ENCODE measurements at places on chromosomes 11 and 22. TPM values are rescaled to one million over a fixed set of nuclear protein-coding genes. Genes with fewer than 3 reads are reported as not detected.

GRCh38 chr11:250740-251299, 14.0 kb downstream of the PSMD13 start:
- DNase-seq: peak; percentile 76

DNA sequence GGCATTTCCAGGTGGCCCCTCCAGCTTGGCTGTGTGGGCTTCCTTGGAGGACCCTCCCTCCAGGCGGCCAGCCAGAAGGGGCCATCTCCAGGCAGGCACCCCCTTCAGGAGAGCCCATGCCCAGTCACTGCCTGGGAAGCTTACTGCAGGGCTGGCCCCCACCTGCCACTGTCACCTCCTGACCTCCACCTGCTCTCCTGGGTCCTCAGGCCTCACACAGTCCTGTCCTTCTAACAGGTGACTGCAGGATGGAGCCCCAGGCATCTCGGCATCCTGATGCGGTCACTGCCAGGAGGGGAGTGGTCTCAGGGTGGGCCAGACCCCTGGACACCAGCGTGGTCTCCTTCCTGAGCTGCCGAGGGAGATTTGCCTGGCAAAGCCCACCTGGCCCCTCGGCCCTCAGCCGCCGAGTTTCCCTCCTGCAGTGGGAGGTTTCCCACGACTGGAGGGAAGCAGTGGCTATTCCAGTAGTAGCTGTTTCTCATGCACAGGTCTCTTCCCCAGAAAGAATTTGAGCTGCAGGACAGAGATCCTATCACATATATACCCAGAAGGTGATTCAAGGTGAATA, 13.0 kb downstream of the TBX1 start:
- no peak for DNase-seq

GRCh38 chr11:134086376-134086775, 17.5 kb downstream of the JAM3 start:
- DNase-seq: no peak

DNA sequence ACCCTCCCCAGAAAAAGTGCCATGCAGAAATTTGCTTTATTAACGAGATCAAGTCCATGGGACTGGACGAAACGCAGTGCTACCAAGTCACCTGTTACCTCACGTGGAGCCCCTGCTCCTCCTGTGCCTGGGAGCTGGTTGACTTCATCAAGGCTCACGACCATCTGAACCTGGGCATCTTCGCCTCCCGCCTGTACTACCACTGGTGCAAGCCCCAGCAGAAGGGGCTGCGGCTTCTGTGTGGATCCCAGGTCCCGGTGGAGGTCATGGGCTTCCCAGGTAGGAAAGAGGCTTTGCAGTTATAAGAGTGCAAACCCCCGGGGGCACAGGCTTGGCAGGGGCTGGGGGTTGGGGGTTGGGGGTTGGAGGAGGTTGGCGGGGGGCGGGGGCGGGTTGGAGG, 4.2 kb downstream of the APOBEC3H start:
- DNase-seq: no peak

Gene CBX7
- 41.5 TPM for total RNA-seq

Gene OR2AT4
- not detected for total RNA-seq

- DNase-seq: no peak
Measured at GRCh38 chr11:76368490-76368889, 12.4 kb downstream of the THAP12 start.

Gene DRD2
- 0.12 TPM for total RNA-seq

Gene FAM180B
- total RNA-seq: 0.16 TPM

Gene MMP13
- not detected for total RNA-seq

DNA sequence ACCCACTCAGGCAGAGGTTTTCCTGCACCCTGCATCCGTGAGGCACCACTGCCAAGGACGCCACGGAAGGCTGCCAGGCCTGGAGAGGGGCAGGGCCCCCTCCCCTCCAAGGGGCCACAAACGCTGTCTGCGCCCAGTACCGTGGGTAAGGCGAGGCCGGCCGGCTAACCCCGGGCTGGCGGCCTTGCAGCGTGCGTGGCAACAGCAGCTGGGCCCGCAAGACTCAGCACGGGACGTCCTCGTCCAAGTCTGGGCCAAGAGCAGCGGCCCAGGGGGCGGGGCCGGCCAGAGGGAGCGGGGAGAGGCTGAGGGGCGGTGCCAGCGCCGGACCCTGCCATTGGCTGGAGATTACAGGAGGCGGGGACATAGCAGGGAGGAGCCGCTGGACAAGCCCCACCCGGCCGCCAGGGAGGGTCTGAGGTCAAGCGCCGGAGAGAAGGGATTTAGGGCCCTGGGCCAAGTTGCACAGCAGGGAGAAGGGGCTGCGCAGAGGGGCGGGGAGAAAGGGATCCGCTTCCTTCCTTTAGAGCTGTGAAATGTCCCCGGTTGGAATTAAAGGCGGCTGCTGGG, 16.0 kb downstream of the SLC43A1 start:
- DNase-seq: peak; percentile 57

Gene ANKK1
- 0.12 TPM for total RNA-seq

DNA sequence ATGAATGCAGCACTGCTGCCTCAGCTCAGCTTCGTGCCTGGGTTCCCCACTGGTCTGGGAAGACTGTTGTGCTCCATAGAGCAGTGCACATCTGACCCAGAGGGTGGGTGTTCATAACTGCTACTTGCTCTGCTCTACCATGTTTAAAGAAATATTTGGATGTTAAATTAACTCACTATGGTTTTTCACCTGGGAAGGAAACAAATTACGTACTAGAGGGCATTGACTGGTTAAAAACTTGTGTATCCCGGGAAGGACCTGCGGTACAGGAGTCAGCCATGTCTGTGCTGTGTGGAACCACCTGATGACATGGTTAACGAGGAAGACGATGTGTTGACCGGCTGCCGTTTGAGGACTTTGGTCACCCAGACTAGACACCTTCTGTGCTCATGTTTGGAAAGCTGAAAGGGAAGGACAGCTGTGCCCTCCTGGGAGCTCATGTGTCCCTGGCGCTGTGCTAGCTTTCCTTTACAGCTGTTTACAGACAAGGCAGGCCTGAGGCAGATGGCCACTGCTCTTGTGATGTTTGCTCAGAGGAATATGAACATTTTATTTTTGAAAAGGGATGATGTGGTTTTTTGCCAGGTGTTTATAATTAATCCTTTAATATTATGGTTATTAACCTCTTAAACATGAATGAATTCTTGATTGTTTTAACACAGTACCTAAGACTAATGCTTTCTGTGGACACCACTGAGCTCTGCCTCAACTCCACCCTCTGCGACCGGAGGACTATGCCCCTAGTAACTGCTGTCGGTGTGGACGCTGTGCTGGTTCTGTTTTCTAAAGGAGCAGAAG, 14.3 kb upstream of the AIFM3 start:
- no peak for DNase-seq

- DNase-seq: no peak
Measured at GRCh38 chr11:60858731-60859464, 3.1 kb upstream of the PTGDR2 start.

GRCh38 chr22:34501366-34501965, 564.5 kb upstream of the ISX start:
- DNase-seq: no peak

GRCh38 chr11:34616830-34617504, 3.9 kb upstream of the EHF start:
- DNase-seq: no peak

GRCh38 chr11:108501396-108501795, 3.2 kb upstream of the POGLUT3 start:
- no peak for DNase-seq

Gene SMC1B
- total RNA-seq: 2.7 TPM

Gene HEPN1
- total RNA-seq: not detected

- DNase-seq: no peak
Measured at GRCh38 chr22:40407831-40408717, 37.7 kb downstream of the SGSM3 start.

GRCh38 chr11:16421826-16422225, 65.5 kb upstream of the SOX6 start:
- no peak for DNase-seq

GRCh38 chr11:122201106-122201505, 85.1 kb upstream of the BLID start:
- no peak for DNase-seq

DNA sequence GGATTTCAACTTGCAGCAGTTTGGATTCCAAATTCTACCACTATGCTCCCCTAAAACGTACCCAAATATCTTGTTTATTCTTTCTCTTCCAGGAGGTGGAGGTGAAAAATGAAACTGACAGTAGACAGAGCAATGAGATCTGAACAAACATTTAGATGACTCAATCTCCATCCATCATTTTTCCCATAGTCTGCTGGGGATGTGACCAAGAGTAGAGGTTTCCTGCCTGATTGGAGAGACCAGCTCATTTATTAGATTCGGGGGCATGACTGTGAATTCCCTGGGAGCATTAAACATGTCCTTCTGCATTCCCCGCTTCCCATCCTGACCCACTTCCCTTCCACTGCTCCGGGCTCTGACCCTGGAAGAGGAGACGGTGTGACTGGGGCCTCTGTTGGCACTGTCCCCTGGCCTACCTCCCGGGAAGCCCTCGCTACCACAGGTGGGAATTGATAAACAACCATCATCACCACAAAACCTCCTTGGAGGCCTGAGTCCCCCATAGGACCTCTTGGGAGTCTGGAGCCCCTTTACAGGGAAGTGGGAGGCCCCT, 20.3 kb downstream of the DKK3 start:
- DNase-seq: no peak

DNA sequence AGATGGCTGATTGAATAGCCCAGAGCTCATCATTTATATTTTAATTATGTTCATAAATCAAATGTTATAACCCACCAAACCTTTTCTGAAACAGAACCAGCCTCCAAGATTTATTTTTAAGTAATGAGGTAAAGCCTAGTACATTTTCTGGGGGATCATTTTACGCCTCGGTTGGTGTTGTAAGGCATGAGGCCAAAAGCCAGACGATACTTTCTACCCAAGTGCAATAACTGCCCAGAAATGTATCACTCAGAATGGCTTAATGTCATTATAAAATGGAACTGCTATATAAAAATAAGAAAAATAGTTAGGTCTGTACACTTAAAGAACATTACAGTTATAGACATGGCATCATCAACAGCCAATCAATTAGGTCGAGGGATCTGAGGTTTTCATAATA, 283.3 kb downstream of the CADM1 start:
- DNase-seq: no peak

Gene PGA5
- total RNA-seq: not detected

- DNase-seq: no peak
Measured at GRCh38 chr11:2207773-2208621, 36.4 kb upstream of the TH start.

GRCh38 chr11:58127350-58127749, 2.0 kb upstream of the OR9I1 start:
- DNase-seq: no peak

DNA sequence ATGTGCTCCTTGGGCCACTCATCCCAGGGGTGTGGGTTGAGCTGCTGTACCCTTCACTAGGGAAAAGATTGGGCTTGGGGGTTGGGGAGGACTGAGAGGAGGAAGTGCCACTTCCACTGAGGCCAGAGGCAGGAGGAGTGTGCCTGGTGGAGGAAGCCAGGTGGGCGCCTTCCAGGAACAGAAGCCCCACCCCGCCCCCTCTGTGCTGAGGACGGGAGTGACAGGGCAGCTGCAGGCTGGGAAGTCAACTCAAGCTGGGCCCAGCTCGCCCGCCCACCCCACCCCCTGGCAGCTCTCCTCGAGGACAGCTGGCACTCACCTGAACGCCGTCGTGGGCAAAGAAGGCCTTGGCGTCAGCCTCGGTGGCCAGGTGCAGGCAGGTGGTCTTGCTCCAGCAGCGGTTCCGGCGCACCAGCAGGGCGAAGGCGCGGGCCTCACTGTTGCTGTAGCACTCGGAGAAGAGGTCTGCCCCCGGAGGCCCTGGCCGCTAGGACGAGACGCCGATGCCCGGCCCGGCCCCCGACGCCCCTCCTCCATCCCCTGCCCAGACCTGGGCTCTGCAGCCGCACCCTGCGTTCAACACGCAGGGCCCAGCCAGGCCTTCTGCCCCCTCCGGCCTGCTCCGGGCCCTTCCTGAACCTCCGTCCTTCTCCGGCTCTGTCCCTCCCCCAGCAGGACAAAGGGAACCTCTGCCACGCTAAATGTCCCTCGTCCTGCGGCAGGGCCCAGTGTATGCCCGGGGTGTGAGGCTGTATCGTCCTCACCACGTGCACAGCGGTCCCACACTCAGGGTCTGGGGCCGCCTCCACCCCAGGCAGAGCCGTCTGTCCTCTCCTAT, 13.4 kb downstream of the TSSC4 start:
- DNase-seq: no peak

Gene APOBEC3A
- not detected for total RNA-seq

Gene IRF7
- 46.7 TPM for total RNA-seq

Gene CELSR1
- 0.83 TPM for total RNA-seq

GRCh38 chr11:65352783-65353182, 1.8 kb upstream of the TIGD3 start:
- DNase-seq: no peak

DNA sequence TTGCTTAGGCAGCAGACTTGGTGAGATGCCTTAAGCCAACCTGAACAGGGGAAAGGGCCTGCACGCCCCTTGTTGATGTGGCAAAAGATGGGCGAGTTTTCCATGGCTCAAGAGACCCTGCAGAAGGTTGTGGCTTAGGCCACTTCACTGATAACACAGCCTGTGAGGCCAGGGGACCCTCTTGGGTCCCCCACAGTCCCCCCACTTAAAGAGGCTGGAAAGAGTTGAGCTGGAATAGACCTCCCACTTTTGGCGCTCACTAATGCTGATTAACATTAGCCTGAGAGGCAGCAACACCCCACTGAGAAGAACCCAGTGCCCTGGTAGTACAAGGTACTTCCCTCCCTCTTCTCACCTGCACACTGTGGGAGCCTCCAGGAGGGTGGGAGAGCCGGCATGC, 107.5 kb downstream of the TRIM29 start:
- no peak for DNase-seq

GRCh38 chr22:41713004-41713403, 13.7 kb downstream of the MEI1 start:
- no peak for DNase-seq

Gene LRRC32
- total RNA-seq: 12.5 TPM

- DNase-seq: no peak
Measured at GRCh38 chr22:29082826-29083545, 10.2 kb downstream of the KREMEN1 start.

Gene SMIM35
- 0.67 TPM for total RNA-seq

- no peak for DNase-seq
Measured at GRCh38 chr11:34140149-34140548, 34.7 kb downstream of the NAT10 start.

Gene SYT12
- not detected for total RNA-seq

DNA sequence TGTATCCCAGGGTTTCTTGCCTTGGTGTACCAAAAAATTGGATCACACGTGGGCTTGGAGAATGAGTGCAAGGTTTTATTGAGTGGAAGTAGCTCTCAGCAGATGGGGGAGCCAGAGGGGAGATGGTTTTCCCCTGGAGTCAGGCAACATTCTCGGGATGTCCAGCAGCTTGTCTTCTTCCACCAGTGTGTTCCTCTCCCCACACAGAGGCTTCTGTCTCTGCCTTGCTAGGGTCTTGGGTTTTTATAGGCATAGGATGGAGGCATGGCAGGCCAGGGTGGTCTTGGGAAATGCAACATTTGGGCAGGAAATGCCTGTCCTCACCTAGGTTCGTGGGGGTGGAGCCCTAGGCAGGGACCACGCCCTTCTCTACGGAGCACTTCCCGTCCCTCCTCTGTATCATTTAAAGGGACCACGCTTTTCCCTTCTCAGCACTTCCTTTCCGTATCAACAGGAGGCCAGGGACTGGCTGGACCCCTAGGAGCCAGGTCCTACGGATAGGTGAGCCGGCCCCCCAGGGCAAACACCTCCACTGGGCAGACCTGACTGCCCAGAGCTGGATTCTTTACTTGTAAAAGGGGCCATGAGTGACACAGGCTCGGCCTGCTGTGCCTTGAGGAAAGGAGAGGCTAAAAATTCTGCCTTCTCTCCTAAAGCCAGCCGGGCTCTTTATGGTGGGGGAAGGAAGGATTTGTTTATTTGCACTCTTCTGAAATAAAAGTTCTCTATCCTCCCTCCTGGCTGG, 55.3 kb upstream of the CCDC188 start:
- DNase-seq: peak; percentile 73

GRCh38 chr22:17787241-17787640, 13.0 kb upstream of the BID start:
- no peak for DNase-seq
